ENCODE measurements at places on chromosomes 13 and 19.

DNA sequence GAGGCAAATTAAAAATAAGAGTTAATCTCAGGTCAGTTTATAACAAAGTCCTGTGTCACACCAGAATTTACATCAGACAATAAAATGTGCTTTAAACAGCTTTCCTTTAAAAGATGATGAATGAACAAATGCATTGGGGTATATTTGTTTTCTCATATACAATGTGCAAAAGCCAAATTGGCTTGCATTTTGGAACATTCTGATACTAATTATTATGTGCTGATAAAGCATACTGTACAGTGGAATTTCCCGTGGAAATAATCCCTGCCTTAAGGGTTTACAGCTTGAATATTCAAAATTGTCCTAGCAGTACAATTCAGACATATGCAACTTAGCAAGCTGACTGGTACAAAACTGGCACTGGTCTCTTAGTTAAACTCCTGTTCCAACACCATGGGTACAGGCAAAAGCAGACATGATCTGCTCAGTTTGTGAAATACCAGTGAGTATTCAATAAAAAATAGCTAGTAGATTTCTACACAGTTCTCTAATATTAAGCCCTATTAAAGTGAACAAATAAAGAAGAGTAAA lies 373.4 kb downstream of the SLITRK1 start:
- no peak for DNase-seq

GRCh38 chr13:88162076-88162702 lies 491.0 kb downstream of the SLITRK5 start:
- no peak for DNase-seq

DNA sequence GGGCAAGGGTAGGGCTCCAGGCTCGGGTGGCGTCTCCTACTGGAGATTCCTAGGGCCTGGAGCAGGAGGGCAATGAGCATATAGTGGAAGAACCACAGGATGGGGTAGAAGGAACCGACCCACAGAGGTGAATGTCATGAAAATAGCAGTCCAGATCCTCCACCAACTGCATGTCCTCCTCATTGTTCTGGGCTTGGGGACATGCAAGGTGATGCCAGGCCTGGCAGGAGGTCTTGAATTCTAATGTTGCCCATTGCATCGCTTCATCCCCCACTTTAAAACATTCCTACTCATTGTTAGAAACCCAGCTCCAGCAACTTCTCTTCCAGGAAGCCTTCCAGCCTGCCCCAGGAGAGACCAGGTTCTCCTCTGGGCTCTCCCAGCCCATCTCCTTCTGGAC lies 49.4 kb downstream of the OR10H4 start:
- no peak for DNase-seq

DNA sequence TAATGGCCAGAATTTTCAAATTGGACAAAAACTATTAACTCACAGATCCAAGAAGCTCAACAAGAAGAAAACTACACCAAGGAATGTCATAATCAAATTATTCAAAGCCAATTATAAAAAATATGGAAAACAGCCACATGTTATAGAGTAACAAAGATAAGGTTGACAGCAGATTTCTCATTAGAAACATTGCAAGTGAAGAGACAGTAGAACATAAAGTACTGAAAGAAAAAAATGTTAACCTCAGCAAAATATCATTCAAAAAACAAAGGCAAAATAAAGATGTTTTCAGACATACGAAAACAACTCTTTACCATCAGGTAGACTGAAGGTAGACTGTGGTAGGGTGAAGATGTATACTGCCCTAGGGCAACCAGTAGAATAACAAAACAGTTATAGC lies 83.4 kb downstream of the KCNRG start:
- no peak for DNase-seq

GRCh38 chr19:33134571-33135041 lies 2.7 kb downstream of the WDR88 start:
- peak; percentile 2 for DNase-seq

DNA sequence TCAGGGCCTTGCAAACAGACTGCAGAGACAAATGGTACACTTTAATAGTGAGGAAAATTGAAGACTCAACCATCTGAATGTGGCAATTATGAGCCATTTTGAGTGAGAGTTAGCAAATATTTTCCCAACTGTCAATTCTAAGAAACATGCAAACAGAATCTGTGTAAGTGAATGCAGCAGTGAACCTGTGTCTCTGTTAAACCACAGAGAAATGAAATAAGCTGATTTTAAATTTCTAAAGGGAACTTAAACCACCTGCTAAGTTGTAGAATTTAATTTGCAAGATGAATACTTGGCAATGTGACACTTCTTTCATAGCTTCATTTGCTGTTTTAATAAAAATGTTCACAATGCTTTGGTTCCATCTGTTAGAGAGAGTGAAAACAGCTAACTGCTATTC lies 42.0 kb upstream of the TDRD3 start:
- no peak for DNase-seq

All from T follicular helper cell (primary cell).